Stimulated activated CD4-positive, alpha-beta T cell treated with anti-CD3 and anti-CD28 coated beads, Interleukin-15, amount 100 ng/mL, for 48 hours (primary cell): ENCODE measurements at places on chromosomes 2 and 18.

DNA sequence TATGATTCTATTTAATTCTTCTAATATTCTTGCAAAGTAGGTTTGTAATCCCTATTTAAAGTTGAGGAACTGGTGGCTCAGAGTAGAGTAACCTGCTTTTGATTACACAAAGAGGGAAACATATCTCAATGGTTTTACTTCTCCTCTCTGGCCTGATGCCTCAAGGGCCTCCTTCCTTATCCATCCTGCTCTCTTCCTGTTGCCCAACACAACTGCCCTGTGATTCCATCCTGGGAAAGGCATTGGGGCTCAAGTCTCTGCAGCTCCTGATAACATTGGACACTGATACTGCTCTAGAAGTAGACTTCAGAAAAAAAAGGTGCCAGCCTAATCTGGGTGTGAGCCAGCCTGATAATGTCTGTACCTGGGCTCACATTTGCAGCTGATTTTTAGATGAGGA, 75.8 kb downstream of the RDH14 start:
- no peak for DNase-seq

DNA sequence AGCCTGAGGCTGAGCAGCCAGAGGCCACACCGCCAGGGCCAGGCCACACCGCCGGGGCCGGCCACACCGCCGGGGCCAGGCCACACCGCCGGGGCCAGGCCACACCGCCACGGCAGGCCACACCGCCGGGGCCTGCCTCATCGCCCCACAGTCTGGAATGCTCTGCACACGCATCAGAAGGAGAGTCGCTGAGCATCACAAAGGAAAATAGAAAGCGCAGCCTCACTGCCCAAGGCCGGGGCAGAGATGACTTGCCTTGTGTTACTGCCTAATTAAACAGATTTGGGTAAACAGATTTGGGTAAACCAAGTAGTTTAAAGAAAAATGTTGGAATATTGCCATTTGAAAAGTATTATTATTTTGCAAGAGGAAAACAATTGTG, 10.4 kb upstream of the NFATC1 start:
- DNase-seq = no peak

DNA sequence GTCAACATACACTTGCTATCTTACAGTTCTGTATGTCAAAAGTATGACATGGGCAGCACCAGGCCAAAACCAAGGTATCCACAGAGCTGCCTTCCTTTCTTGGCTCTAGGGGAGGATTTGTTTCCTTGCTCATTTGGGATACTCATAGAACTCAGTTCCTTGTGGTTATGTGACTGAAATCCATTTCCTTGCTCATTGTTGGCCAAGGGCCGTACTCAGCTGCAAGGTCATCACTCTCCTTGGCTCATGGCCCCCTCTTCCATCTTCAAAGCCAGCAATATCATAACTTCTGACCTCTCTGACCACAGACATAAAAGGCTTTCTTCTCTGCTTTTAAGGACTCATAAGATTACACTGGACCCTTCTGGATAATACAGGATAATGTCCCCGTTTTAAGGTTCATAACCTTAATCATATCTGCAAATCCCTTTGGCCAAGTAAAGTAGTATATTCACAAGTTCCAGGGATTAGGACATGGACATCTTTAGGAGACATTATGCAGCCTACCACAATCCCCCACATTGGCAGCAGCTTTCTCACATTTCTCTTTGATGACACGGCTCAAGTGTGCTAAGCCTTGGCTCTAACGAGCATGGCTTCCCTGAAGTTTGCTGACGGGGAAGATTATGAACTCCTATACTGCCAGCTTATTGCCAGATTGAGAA, 20.9 kb downstream of the TMEM237 start:
- no peak for DNase-seq

GRCh38 chr2:86636842-86637241, 13.2 kb upstream of the RNF103 start:
- DNase-seq = no peak

DNA sequence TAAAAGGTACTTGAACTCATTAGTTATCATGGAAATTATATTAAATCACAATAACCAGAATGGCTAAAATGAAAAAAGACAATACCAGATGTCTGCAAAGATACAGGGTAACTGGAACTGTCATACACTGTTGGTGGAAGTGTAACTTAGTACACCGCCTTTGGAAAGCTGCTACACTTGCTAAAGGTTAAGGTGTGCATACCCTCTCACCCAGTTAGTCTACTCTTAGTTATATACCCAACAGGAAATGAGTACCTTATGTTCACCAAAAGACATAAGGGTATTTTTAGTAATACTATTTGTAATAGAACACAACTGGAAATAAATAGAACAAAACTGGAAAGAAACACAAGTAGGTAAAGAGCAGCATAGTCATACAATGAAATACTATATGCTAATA, 155.8 kb upstream of the THUMPD2 start:
- no peak for DNase-seq
